Activated CD4-positive, CD25-positive, alpha-beta regulatory T cell (primary cell): ENCODE measurements at places on chromosomes 6 and 20.
A peak's percentile ranks its signal among the peaks of the same experiment; 100 is the strongest.

GRCh38 chr6:32370505-32370904 lies 1.2 kb downstream of the TSBP1 start:
- DNase-seq = no peak

GRCh38 chr6:141117874-141118273 lies 1014.9 kb upstream of the GJE1 start:
- DNase-seq = no peak

- no peak for DNase-seq
These were observed 1.1 kb upstream of the PAQR8 start for GRCh38 chr6:52360601-52361413.

GRCh38 chr6:125587666-125588632 lies 161.5 kb upstream of the HEY2 start:
- DNase-seq = no peak

DNA sequence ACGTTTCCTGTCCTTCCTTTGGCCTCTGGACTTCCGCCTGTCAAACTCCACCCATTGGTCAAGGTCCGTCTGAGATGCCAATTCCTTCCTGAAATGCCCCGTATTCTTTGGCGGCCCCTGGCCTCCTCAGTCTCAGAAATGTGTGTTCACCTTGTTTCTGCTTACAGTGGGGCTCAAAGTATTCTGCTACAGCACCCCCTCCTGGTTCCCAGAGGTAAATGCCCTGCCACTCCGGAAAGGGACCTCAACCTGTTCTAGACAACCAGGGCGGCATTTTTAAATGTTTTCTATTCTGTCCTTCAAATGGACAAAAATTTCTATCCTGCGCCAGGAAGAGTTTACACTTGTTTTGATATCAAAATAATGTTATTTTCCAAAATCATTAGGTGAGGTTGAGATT lies 12.1 kb upstream of the PAX1 start:
- DNase-seq = no peak

- no peak for DNase-seq
These were observed 24.4 kb downstream of the PREX1 start for GRCh38 chr20:48803176-48804053.

- no peak for DNase-seq
These were observed 55.9 kb downstream of the ANKEF1 start for GRCh38 chr20:10090588-10091166.

DNA sequence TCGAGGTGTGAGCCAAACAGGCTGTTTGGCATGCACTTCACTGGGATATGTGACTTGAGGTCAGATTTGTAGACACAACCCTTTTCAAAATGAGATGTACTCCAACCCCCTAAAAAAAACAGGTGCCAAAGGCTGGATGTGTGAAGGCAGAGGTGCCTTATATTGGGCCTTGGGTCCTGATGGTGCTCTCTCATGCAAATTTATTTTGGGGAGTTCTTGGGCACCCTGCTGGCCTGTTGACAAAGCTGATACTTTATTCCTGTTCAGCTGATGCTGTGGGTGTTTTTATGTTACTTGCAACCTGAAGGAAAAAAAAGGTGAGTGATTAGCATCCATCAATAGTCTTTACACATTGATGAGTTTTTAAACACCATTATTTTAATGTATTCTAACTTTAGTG lies 121.5 kb downstream of the DNAH8 start:
- no peak for DNase-seq

- DNase-seq = no peak
These were observed 1027.3 kb upstream of the CITED2 start for GRCh38 chr6:140401761-140402160.

DNA sequence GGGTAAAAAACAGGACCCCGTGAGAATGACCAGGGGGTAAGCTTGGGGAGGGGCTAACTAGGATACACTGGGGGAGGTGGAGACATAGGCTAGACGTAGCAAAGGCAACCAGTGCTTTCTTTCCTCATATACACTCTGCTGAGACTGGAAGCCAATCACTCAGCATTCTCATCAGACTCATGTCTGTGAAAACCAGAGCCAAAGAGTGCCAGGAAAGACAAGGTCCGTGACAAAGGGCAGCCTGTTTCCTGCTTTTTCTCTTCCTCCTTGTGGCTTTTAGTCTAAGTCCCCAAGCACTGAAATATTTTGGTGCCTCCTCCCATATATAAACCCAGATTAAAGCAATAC lies 97.9 kb upstream of the NEDD9 start:
- DNase-seq = no peak

DNA sequence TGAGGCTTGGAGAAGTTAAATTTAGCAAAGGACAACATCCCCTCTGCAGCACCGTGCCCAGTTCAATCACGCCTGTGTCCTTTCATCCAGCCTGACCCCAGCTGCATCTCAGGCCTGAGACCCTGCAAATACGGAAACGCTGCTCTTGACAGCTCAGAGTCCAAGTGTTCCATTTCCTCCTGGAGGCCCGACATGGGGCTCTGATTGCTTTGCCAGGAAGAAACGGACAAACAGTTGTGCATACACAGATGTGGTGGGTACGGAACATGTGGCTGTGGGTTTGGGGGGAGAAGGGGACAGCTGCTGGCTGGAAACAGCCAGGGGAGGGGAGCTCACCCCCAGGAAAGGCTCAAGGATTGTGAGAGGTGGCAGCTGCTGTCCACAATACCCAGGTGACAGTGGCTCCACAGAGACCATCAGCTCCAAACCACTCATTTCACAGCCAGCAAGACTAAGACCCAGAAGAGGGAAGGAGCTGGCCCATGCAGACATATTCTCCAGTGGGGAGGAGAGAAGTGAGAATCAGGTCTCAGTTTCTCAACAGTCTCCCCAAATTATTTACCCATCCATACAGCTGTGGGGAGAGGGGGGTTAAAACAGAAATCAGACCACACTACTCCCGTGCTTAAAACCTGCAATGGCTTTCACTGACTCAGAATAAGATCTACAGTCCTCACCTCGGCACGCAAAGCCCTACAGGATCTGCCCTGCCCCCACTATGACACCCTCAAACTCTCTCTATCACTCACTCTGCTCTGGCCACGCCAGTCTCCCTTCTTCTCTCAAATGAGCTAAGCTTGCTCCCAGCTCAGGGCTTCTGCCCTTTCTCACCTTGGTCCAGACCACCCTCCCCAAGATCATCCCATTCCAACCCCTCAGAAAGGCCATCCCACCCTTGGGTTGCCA lies 89.1 kb downstream of the PREX1 start:
- peak; percentile 50 for DNase-seq

DNA sequence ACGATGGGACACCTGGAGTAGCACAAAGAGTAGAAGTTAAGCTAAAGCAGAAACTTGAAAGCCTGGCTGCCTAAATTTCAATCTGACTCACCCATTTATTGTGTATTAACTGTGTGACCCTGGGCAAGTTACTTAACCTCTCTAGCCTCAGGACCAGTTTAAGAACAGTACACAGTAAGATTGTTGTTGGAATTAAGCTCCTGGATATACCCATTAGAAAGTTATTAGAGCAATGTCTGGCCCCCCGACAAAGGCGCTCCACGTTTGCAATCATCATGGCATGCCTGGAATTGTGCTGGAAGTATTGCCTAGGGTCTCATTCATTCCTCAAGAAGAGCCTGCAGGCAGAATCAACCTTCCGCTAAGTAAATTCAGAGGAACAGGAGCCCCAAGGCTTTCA lies 1.4 kb downstream of the SDC4 start:
- no peak for DNase-seq

GRCh38 chr6:125930765-125931418 lies 25.7 kb upstream of the HINT3 start:
- no peak for DNase-seq

- no peak for DNase-seq
These were observed 401.7 kb downstream of the ZFAND3 start for GRCh38 chr6:38221251-38221650.

- no peak for DNase-seq
These were observed 8.5 kb downstream of the TPD52L2 start for GRCh38 chr20:63873477-63873971.

DNA sequence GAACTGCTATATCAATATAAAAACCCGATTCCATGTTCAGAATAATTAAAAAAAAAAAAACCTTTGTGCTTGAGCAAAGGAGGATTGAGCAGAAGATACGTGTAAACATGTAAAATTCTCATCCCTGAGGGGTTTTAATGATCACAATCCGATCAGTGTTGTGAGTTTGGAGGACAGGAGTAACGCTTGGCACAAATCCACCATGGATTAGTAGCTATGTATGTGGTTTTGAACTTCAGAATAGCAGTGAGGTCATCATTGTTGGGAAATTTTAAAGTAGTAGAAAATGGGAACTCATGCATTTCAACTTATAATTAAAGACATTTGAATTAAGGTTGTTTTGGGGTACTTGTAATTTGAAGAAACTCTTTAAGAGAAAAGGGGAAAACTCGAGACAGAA lies 203.2 kb downstream of the RPS12 start:
- DNase-seq = no peak

DNA sequence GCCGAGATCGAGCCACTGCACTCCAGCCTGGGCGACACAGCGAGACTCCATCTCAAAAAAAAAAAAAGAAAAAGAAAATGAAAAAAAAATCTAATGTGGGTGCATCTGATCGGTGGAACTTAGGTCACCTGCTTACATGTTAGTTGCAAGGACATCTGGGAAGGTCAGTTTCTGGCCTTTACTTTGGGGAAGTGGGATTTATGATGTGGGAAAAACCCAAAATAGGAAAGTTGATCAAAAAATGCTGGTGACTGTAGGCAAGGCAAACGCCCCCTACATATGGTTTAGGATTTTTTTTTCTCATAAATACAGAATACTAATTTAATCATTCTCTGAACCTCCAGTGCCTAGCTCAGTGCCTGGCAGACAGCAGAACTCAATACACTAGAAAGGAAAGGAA lies 69.2 kb upstream of the PIM1 start:
- DNase-seq = no peak

DNA sequence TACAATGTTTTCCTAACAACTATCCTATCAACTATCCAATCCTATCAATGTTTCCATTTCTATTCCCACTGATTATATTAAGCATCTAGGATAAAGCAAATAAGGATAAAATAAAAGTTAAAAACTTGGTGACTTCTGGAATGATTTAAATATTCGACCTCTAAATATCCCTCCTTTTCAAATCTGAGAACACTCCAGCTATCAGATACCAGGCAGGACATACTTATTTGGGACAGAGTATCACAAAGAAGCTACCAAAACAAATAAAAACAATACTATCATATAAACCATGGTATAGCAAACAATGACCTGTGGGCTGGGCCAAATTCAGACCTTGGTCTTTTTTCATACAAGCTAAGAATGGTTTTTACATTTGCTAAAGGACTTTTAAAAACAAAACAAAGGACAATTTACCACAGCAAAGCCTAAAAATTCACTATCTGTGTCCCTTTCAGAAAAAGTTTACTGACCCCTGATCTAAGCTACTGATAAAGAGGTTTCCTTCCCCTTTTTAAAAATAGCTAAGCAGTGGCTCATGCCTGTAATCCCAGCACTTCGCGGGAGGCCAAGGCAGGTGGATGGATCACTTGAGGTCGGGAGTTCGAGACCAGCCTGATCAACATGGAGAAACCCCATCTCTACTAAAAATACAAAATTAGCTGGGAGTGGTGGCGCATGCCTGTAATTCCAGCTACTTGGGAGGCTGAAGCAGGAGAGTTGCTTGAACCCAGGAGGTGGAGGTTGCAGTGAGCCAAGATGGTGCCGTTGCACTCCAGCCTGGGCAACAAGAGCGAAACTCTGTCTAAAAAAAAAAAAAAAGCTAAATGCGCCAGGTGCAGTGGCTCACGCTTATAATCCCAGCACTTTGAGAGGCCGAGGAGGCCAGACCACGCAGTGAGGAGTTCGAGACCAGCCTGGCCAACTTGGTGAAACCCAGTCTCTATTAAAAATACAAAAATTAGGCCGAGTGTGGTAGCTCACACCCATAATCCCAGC lies 6.0 kb downstream of the NUP153 start:
- DNase-seq = no peak

DNA sequence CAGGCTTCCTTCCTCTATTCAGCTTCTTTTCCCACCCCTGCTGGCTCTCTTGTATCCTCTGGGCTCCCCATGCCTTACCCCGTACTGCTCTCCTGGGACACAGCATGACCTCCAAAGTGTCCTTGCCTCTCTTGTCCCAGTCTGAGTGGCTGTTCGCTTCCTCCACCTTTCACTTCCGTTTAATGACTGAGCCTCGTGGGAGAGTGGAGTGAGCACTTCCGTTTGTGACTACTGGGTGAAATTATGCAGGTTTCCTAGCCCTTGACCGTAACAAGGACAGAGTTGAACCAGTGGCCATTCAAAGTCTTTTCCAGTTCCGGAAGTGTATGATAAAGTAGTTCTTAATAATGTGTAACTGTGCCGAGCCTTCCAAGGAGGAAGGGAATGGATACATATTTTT lies 109.2 kb downstream of the ARID1B start:
- DNase-seq = no peak

DNA sequence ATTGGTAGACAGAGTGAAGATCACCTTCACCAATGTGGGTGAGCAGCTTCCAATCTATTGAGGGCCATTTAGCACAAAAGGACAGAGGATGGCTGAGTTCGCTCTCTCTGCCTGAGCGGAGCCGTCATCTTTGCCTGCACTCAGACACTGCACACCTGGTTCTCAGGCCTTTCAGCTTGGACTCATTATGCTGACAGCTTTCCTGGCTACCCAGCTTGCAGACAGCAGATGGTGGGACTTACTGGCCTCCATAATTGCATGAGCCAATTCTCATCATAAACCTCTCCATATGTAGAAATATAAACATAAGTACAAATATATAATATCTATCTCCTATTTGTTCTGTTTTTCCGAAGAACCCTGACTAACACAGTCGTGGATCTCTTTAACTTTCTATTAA lies 13.7 kb downstream of the TBXT start:
- no peak for DNase-seq

- DNase-seq = no peak
These were observed 247.6 kb downstream of the MYLK4 start for GRCh38 chr6:2502998-2503674.

- DNase-seq = no peak
These were observed 437 bp downstream of the CD40 start for GRCh38 chr20:46118481-46119020.

GRCh38 chr20:62248890-62249560 lies 10.7 kb downstream of the OSBPL2 start:
- DNase-seq = no peak

DNA sequence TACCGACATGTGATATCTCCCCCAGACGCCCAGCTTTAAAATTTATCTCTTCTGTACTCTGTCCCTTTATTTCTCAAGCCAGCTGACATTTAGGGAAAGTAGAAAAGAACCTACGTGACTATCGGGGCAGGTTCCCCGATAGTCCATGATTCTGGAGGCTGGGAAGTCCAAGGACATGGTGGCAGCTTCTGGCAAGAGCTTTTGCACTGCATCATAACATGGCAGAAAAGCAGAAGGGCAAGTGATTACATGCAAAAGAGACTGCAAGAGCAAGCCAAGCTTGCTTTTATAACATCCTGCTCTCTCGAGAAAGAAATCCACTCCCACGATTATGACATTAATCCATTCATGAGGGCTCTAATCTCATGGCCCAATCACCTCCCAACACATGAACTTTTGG lies 113.2 kb downstream of the CD164 start:
- DNase-seq = no peak

DNA sequence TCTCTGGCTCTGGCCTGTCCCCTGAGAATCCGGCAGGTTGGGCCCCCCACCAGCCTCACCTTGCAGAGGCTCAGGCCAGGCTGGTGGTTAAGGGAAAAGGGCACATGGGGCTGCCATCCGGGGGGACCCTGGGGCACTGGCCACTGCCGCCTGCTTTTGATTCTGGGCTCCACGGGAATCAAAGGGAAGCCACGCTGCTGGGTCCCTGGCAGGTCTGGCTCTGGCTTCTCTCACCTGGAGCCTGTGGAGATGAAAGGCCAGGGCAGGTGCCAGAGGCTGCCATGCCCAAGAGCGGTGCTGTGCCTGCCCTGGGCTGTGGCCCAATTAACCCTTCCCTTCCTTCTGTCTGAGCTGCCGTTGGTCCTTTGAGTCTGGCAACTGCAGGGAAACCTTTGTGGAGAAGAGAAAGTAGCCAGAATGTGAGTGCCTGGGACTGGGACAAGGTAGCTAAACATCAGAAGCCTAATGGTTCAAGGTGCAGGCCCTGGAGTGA lies 9.4 kb upstream of the CDH22 start:
- no peak for DNase-seq
